Stimulated activated CD4-positive, alpha-beta T cell treated with anti-CD3 and anti-CD28 coated beads, Interleukin-2, amount 100 ng/mL, for 24 hours (primary cell): ENCODE measurements at places on chromosomes 2 and 18.
A peak's percentile ranks its signal among the peaks of the same experiment; 100 is the strongest.

DNA sequence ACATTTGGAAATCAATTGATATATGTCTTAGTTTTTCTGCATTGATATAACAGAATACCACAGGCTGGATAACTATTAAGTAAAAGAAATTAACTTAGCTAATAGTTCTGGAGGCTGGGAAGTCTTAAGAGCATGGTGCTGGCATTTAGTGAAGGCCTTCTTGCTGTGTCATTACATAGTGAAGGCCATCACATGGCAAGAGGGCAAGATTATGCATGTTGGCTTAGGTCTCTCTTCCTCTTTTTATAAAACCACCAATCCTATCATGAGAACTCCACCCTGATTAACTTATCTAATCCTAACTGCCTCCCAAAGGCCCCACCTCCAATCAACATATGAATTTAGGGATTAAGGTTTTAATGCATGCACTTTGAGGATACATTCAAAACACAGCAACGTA is 225.5 kb upstream of the VRK2 start:
- no peak for DNase-seq

GRCh38 chr2:220913384-220913783 is 658.7 kb downstream of the EPHA4 start:
- no peak for DNase-seq

DNA sequence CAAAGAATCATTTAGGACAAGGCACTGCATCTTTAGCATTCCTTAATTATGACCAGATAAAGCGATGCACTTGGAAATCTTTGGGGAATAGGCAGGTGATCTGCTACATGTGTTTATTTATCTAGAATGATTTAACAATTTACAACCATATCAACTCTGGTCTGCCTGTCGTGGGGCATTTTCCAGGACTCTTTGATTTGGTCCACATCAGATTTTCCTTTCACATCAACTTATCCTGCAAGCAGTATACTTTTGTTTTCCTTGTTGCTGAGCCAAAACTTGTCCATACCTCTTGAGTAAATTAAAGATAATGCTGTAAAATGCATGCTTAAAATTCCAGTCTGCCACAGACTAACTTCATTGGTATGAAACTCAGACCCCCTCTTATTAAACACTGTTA is 312.4 kb upstream of the TCF4 start:
- no peak for DNase-seq

DNA sequence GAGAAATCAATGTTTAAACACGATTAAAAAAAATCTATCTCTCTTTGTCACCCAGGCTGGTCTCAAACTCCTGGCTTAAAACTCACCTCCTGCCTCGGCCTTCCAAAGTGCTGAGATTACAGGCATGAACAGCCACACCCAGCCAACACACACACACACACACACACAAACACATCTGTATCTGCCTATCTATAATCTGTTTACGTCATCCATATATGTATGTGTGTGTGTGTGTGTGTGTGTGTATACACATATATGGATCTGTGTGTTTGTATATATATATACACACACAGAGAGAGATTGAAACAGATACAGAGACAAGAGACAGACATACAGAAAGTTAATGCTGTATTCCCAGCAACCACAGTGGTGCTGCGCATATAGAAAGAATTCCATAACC is 497.1 kb downstream of the DSC3 start:
- DNase-seq, result no peak

- no peak for DNase-seq
These were observed 44.6 kb downstream of the ADD2 start for GRCh38 chr2:70723286-70723885.

DNA sequence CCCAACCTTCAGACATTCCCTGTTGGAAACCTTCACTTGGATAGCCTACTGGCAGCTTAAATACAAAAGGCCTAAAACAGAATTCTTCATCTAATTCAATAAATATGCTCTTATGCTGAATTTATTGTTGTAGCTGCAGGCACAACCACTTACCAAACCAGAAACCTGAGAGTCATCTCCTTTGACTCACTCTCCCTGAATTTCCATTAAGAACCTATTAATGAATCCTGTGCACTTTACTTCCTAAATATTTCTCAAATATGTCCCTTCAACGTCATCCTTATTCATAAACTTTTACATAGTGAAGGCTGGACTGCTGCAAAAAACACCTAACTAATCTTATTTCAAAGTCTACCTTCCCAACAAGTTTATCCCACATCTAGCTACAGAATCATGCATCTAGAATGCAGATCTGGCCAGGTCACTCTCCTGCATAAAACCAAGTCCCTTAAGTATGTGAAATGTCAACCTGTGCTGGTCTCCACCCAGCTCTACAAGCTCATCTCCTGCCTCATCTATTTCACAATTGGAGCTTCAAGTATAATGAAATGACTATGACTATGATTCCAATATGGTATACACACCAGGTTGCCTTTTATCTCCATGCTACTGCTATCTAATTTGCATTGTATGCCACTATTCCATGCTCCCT is 354.2 kb downstream of the ZEB2 start:
- DNase-seq, result no peak

- DNase-seq, result no peak
These were observed 87.7 kb upstream of the MYO3B start for GRCh38 chr2:170090229-170090628.

GRCh38 chr18:12428923-12429322 is 21.2 kb downstream of the PRELID3A start:
- no peak for DNase-seq

DNA sequence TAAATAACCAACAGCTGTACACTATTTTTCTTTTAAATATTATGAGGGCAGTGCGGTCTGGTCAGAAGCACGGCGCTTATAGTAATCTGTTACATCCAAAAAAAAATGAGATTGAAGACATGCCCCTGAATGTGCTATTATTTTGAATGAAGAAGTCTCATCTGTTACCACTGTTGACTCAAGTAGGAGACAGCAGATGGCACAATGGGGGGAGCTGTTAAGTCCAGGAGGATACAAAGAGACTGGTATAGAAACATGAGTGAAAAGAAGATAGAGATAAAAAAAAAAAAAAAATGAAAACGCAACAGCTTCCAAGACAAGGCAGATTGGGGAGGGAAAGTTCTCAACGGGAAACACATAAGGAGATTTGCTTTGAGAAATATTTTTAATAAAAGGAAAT is 425.5 kb upstream of the PKDCC start:
- no peak for DNase-seq

DNA sequence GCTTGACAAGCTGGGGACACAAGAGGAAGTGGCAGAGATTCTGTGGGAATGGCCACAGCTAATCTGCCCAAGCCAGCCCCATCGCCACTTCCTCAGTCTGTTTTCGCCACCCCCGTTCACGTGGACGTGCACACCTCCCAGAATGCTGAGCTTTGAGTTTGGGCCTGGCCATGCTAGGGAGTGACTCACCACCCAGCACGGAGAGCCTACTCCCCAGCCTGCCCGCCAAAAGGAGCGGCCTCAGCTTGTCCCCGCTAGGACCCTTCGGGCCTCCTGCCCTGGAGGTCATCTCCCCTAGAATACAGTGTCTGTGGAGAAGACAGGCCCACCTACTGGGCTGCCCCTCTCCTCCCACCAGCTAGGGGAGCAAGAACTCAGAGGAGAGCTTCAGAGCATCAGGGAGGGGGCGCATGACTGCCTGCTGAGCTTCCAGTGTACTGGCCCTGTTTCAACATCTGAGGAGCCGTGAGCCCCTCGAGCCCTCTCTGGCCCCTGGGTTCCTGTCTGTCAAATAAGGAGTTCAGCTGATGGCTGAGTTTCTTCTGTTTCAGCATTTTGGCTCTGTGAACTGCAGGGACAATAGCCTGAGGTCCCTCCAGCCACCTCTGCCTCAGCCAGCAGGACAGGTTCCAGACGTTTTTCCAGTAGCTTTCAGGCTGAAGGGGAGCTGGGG is 5.1 kb downstream of the SLC35F6 start:
- no peak for DNase-seq

- no peak for DNase-seq
These were observed 153.7 kb downstream of the GALNT3 start for GRCh38 chr2:165640247-165640929.

GRCh38 chr2:148524519-148524919 is 120.0 kb upstream of the EPC2 start:
- peak; percentile 38 for DNase-seq

- no peak for DNase-seq
These were observed 35.1 kb upstream of the CD8A start for GRCh38 chr2:86825693-86826381.
